ENCODE measurements at places on chromosomes 7 and 10.

DNA sequence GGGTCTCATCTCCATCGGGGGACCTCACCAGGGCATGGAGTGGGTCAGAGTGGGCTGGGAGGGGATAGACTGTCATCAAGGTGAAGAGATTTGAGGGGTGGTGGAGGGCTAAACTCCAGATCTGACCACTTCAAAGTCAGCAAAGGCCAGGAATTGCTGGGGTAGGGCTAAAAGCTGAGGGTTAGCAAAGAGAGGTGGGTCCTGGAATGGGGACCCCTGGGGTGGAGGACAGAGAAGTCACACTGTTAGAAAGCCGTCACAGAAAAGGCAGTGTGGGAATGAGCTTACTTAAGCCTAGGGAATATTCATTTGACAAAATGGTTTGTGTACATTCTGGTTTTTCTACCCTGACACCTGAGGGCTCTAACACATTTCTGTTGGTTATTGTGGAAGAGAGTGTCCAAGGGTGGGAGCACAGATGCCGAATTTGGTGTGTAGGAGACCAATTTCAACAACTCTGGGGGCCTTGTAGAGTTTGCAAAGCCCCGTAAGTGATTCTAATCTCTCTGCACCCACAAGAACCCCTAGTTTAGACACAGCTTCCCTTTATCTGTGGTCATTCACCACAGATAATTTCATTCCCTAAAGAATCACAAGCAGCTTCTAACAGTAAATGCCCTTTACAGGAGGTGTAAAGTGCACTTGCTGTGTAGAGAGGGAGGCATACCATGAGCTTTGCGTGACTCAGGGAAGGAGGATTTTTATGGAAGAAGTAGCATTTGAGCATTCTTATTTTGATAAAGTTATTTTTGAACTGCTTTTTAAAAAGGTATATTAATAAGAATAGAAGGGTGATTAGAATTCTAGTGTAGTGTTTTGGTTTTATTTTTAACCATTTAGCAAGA lies 6.4 kb downstream of the FBH1 start:
- no peak for DNase-seq

DNA sequence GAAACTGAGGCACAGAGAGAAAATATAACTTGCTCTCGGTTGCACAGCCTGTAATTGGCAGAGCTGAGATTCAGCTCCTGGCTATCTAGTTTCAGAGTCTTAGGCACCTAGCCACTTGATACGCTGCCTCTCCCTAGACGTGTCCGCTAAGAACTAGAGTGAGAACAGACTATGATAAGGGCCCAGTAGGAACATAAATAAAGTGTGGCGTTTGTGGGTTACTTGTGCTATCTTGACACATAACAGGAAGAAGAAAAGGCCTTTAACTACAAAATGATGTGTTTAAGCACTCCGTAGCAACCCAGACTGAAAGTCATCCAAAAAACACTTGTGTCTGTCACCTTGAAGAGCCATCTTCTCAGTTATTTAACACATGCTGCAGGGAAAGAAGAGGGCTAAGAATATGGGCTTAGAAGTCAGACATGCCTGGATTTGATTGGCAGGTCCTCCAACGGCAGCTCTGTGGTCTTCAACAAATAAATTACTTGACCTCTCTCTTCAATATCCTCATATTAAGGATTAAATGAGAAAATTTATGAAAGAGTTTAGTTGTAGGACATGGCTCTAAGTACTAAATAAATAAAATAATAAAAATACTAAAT lies 96.2 kb downstream of the SGMS1 start:
- DNase-seq, result no peak

DNA sequence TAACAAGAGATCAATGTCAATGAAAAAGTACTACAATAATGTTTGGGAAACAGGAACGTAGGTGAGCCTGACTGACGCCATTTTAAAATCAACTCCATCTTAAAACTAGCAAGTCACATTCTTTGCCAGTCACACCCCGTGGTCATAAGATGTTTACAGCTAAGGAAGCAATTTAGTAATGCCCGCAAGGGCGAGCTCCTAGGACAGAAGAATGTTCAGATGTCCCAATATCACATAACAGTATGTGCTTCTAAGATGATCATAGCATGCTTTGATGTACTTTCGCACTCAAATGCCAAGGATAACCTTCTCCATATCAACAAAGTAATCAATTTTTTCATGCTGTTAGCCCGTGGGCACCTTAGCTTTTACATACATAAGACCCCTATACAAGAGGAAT lies 113.8 kb upstream of the EGFR start:
- DNase-seq, result no peak

GRCh38 chr7:14850039-14850438 lies 52.5 kb downstream of the DGKB start:
- no peak for DNase-seq

- DNase-seq, result no peak
Measured at GRCh38 chr10:74771054-74771453, 55.3 kb upstream of the KAT6B start.

DNA sequence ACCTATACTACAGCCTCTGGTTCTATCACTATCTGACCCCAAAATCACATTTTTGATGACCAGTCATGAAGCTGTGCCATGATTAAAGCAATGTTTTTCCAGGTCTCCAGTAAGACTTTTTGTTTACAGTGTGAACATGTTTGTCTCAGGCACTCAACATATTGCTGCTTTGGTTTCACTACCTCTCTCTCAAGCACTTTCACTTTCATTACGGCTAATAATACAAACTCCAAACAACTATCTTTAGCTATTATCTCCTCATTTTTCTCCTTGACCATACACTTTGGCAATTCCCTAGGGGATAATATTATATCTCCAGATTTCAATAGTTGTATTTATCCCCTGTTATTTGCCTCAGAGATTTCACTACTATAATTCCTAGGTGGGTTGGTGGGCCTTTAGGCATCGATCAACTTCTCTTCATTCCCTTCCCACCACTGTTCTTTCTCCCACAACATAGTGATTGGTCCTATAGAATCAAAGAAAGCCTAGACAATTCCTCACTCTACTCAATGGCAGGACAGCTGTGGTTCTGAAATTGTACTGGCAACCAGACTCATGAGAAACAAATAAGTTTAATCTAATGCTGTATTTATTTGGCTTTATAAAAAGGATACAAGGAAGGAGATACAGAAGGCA lies 261.4 kb upstream of the ZWINT start:
- DNase-seq, result no peak

DNA sequence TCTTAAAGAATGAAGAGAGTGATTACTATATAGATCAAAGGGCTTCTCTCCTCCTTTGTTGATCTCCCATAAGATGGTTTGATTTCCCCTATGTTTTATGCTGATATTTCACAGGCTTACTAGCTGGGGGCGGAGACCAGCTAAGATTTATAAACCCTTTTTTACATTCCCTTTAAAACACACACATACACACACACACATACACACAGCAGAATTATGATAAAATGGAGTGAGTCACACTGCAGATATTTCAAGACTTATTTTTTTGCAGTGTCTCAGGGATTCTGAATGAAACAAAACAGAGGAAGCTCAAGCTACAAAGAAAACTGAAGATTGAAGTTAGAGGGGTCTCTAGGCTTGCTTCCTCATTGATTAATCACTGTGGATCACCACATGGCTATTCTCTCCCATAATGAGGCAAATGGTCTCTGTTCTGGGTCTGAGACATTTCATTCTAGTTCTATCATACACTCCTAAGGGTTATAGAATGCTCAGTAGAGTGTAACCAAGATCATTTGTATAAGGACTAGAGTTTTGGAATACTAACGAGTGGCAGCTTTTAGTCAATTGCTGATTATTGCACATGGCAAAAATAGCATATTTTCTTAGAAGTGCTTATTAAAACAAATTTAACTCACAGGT lies 18.6 kb downstream of the INA start:
- DNase-seq, result no peak
